Stimulated activated CD8-positive, alpha-beta memory T cell treated with anti-CD3 and anti-CD28 coated beads, Interleukin-15, amount 100 ng/mL, for 48 hours (primary cell): ENCODE measurements at places on chromosomes 7 and 10.

DNA sequence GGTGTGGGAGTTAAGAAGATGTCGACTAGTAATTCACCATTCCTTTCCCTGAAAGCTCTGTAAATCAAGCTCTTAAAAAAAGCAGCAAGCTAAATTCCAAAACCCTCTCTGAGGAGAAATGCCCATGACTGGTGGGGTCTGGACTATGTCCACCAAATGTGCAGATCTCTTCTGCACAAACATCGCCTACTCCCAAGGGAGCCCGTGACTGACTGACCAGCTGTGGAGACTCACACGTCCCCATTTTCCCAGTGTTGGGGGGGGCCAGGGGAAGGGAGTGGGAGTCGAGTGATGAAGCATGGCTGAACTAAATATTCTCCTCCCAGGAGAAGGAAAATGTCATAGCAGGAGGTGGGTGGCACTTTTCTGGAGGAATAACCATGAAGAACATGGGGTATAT lies 164.1 kb upstream of the HPS1 start:
- no peak for DNase-seq

- DNase-seq, result no peak
Observed at GRCh38 chr10:103480521-103480920, 1.5 kb upstream of the CALHM3 start.

GRCh38 chr10:59905066-59905730 lies 1.2 kb downstream of the CCDC6 start:
- DNase-seq, result peak; percentile 40

DNA sequence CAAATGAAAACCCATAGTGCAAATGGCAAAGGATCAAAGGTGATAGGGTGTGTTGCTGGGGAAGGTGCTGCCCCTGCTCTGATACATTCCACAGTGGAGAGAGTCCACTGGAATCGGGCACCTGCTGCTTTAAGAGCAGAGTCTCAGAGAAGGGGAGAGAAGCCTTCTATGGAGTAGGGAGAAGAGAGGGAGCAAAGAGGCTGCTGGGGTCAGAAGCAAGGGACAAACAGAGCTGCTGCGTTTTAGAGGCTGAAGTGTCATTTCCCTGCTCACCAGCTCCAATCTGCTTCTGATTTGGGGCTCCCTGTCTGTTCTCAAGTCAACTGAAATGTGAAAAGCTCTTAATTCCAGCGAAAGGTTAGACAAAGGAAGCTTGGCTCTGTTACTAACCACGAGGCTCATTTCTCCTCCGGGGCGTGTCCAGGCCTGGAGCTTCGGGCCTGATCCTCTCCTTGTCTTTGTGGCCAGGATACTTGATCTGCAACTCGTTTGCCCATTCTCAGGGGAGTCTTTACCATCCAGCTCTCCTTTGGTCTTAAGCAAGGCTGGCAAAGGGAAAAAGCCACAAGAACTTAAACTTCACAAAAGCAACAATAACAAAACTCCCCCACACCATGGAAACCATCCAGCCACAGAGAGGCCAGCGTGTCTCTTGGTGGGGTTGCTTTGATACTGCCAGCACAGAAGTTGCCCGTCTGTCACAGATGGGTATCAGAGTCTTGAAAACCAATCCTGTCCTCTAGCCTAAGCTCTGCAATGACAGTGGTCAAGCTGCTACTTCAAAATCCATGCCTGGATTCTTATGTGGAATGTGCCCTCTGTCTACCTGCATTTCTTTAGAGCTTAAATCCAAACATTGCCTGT lies 692.6 kb downstream of the SUGCT start:
- no peak for DNase-seq

GRCh38 chr10:29344073-29344820 lies 55.4 kb downstream of the LYZL1 start:
- no peak for DNase-seq

DNA sequence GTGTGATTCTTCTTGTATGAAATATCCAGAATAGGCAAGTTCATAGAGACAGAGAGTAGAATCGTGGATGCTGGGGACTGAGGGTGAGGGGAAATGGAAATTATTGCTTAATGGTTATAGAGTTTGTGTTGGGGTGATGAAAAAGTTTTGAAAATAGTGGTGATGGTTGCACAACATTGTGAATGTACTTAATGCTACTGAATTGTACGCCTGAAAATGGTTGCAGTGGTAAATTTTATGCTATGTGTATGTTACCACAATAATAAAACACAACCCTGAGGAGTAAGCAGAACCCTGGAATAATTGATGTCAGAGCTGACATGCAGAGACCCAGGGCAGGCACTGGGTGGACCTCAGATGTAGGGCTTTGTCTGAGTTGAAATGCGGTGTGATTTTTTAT lies 57.6 kb downstream of the TACR2 start:
- DNase-seq, result no peak

- DNase-seq, result no peak
Observed at GRCh38 chr10:98252464-98252863, 15.5 kb downstream of the LOXL4 start.

DNA sequence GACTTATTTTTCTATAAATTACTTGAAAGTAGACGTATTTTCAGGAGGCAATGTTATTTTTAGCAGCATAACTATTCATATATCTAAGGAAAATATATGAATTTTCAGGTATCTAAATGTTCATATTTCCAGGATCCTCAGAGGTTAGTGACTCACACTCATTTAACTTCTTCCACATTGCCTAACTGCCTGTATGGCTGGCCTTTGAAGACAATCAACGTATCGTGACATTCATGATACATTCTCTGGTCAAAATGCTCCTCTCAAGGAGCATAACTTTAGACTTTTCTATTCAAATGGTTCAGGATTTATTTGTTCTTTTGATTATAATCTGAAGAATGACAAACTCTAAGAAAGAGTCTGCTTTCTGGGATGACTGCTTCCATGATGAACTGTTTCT lies 89.3 kb downstream of the SEMA3C start:
- no peak for DNase-seq

GRCh38 chr7:21730399-21730798 lies 187.6 kb downstream of the DNAH11 start:
- no peak for DNase-seq

DNA sequence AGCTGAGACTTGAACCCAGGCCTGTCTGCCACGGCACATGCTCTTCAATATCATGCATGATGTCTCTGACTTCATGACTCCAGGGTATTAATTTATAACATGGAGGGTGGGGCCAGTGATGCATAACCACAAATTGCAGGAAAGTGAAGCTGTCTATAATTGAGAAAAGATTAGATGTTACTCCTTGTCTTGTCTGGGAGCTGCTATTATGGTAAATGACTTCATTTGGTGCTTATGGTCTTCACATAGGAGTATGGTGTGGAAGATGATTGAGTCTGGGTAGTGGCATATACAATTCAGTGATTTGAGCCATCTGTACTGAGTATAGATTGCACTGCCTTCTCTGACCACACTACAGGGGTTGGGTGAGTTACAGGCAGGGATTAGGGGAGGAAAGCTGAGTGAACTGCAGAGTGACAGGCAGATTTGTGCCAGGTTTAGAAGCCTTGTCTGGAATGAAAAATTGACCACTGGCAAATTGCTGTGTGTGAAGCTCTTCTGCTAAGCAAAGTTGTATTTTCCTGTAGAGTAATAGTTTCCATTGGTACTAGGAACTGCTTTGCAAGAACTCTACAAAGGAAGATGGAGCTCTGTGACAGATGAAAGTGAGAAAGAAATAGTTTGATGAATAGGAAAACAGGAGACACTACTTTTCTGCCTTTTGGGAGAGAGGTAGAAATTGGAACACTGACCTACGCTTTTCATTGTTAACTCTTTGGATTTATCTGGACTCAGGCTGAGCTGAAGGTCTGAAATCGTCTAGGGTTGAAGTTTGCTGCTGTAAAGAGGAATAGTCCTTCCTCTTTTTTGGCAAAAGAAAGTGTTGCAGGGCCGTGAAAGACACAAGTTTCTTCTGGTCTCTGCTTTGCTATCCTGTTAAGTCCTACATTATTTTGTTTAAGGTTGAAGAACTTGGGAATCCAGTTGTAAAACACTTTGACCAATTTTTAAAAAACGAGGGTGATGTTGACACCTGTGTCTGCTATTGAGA lies 2.7 kb downstream of the SND1 start:
- no peak for DNase-seq

- DNase-seq, result no peak
Observed at GRCh38 chr7:149436358-149436757, 24.5 kb downstream of the ZNF777 start.

GRCh38 chr10:70031215-70031614 lies 21.4 kb upstream of the MACROH2A2 start:
- no peak for DNase-seq

DNA sequence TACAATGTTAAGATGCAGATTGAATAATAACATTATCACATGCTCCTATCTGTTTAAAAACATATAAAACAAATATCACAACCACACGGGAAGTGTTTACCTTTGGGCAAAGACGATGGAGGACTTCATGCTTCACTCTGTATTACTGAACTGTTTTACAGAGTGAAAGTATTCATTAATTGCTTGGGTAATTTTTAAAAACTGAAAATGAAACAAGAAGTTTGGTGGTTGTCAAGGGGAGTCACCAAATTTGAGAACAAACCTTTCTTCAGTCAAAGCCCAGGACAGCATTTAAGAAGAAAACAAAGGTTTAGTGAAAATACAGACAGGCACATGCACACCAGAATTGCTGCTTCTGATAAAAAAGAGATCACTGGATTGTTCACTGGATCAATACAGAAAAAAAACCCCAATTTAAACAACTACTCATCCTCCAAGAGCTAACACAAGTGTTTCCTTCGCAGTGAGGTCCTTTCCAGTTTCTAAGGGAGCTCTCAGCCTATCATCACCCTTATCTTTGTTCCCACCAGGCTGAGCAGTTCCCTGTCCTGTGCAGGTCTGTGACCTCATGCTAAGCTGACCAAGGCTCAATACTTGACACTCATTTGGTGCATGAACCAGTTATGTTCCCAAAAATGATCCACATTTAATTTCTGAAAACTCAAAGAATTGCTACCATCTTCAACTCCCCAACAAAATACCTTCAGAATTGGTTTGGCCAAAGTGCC lies 8.8 kb downstream of the PARP12 start:
- DNase-seq, result no peak

DNA sequence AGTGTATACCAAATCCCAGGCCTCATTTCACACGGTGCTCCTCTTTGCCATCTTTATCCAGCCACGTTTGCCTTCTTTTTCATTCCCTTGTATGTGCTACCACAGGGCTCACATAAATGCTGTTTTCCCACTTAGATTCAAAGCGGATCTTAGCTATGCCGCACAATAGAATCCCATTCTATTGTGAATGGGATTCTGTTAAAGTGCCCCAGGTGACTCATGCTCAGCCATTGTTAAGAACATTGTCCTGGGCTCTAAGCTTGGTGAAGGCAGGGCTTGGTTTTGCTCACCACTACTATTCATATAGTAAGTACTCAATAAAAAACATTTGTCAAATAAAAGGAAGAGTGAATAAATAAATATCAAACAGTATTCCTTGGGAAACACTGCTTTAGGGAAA lies 72.3 kb upstream of the PHYHIPL start:
- DNase-seq, result no peak

DNA sequence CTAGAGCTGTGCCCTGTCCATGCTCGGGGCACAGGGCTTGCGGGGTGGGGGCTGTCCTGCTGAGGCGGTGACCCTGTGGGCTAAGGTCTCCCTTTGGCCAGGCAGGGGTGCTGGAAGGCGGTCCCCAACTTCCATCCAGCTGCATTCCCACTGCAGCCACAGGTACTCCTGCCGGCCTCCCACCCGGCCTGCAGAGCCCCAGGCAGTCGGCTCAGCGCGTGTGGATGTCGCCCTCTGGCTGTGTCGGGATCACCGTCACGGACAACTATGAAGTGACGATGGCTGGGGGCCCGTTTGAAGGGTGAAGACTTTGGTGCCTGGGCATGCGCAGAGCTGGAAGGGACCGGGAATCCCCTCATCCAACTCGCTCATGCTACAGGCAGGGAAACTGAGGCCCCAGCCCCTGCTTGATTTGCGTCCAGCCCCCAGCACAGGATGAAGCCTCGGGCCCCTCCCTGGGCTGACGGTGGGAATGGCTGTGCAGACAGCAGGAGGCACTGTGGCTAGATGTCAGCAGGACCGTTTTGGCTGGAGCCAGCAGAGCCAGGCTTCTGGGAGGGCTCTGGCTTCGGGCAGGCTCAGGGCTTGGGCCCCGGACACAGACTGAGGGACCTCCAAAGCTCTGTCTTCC lies 2.3 kb upstream of the TMEM184A start:
- no peak for DNase-seq

GRCh38 chr7:51011710-51012350 lies 229.1 kb upstream of the GRB10 start:
- DNase-seq, result no peak

DNA sequence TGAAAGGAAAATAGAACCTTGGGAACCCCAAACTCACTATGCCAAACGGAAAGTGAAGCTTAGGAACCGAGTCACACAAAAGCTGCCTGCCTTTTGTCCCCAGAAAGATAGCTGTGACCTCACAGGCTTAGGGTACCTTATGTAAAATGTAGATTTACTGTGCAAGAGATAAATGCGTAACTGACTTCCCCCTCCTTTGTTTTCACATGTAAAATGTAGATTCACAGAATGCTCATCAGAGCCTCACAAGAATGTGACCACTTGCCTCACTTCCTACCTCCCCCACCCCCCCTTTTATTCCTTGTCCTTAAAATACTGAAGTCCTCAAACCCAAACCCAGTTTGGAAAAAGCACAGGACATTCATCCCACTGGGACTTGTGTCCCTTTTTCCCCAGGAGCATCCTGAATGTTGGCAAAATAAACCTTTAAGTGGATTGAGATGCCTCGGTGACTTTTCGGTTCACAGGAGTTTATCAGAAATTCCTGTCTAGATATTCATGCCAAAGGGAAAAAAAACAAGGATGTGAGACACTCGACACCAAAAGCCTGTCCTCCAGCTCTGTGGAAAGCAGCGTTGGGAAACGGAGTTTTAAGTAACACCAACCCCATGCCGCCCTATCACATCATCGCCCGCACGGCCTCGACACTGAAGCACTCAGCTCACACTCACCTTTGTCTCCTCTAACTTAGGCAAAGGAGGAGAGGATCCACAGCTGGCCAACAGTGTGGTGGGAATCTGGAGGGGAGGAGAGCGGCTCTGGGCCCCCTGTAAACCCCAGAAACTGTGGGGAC lies 45.9 kb downstream of the SVIL start:
- no peak for DNase-seq

GRCh38 chr7:128713794-128714193 lies 25.4 kb upstream of the CALU start:
- DNase-seq, result no peak

- no peak for DNase-seq
Observed at GRCh38 chr10:131500181-131500580, 188.7 kb upstream of the TCERG1L start.

DNA sequence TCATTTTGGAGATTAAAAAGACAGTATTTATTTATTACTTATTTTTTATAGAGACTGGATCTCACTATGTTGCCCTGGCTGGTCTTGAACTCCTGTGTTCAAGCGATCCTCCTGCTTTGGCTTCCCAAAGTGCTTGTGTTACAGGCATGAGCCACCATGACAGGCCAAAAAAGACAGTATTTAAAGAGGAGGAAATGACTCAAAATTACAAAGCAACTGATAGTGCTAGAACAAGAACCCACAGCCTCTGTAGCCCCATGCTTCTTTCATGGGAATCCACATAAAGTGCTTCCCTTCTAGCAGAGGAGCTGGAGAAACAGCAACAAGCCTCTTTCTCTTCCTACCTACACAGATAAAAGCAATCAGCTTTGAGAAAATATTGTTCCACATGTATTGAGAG lies 230.7 kb upstream of the PODXL start:
- no peak for DNase-seq
